Forelimb muscle (tissue), 1 donor: ENCODE measurements at places on chromosomes 7 and 10.

- DNase-seq = no peak
Measured at GRCh38 chr7:18040196-18040595, 12.6 kb upstream of the PRPS1L1 start.

DNA sequence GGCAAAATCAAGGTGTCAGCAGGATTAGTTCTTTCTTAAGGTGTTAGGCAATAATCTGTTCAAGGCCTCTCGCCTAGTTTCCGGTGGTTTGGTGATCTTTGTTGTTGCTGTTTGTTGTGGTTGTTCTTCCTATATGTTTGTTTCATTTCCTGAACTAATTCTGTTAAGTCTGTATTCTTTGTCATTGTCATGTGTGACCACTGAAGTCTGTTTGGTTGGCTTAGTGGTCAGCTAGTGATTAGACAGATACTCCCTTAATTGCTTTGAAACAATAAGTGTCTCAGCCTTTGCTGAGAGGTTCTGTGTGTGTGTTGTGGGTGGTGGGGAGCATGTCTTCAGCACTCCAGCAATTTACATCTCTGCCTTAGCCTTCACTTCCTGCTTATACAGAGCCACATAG, 46.0 kb downstream of the ABCC2 start:
- no peak for DNase-seq

- DNase-seq = no peak
Measured at GRCh38 chr7:2212906-2213305, 19.8 kb downstream of the MAD1L1 start.

DNA sequence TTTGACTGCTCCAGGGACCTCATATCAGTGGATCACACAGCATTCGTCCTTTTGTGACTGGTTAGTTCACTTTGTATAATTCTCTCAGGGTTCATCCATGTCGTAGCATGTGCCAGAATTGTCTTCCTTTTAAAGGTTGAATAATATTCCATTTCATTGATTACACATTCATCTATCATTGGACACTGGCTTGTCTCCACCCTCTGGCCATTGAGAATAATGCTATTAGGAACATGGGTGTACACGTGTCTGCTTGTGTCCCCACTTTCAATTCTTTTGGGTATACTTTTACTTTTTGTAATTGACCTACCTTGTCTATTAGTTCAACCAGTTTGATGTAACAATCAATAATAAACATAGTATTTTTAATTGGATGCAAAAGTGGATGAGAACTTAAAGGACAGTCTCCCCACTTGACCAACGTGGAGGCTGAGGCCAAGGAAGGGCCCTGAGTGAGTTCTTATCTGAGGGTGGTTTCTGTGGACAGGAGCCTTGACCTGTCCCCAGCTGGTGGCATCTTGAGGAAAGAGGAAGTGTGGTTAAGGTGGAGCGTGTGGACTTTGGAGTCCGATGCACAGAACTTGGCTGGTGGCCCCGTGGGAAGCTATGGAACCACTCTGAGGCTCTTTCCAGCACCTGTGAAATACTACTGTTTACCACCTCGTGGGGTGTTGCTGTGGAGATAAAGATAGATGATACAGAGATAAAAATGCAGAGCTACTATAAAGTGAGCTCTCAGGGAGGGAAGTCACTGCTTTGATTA, 16.6 kb downstream of the WDFY4 start:
- no peak for DNase-seq

DNA sequence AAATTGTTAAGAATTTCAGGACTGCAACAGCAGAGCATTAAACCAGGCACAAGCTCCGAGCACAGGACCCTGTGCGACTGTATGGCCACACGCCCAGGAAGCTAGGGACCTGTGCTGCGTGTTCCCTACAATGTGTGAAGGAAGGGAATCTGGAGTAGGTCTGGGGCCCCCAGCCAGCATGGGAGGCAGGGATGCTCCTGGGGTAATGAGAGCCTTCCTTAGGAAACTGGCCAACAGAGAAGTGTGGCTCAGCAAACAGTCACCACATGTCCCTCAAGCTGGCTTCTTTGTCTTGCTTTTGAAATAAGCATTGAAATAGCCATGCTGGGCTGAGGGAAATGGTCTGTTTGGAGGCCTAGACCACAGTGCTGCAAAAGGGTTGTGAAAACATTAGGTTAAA, 8.2 kb downstream of the BLNK start:
- DNase-seq = no peak

GRCh38 chr10:48550977-48551376, 53.9 kb downstream of the ARHGAP22 start:
- no peak for DNase-seq

DNA sequence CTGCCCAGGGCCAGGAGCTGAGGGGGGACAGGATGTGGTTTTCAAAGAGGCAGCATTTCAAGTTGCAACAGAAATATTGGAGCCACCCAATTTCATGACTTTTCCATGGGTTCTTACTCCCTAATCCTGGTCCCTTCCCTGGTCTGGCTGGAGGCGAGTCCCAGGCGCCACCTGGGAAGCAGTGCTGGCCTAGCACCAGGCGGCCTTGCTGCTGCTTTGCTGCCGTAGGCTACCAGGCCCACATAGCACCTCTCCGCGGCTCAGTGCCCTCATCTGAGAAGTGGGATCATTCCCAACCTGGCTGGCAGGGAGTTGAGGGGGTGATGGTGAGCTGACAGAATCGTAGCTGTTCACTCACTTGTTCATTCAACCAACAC, 33.7 kb downstream of the ZMIZ1 start:
- DNase-seq = no peak

GRCh38 chr7:87518735-87519134, 43.3 kb upstream of the ABCB4 start:
- DNase-seq = no peak

DNA sequence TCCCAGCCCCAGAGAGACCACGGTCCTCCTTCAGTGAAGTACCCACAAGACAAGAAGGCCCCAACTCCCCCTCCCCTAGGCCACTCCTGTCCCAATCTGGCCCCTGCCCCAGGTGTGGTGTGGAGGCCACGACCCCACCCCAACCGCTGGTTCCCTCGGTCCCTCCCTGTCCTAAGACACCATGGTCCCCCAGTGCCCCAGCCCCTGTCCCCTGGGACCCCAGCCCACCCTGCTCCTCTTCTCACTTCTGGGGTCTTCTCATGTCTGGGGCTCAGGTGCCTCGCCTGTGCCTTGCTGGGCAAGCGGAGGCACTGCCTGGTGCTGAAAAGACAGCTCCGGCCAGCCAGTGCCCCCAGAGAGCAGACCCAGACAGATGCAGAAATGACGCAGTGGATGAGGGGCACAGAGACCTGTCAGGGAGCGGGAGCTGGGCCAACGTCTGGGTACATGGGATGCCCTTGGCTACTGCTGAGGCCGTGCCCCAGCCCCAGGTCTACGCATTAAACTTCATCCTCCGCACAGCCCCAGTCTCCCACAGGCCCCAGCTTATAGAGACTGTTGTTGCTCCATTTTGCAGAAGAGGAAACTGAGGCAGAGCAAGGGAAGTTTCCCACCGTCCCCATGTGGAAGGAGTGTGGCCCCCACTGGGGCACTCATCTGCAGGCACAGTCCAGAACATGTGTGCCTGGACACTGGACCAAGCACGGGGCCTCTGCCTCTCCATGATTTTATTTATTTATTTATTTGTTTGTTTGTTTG, 14.8 kb downstream of the GRIFIN start:
- DNase-seq = no peak

- DNase-seq = no peak
Measured at GRCh38 chr10:117597216-117597615, 54.7 kb downstream of the EMX2 start.

DNA sequence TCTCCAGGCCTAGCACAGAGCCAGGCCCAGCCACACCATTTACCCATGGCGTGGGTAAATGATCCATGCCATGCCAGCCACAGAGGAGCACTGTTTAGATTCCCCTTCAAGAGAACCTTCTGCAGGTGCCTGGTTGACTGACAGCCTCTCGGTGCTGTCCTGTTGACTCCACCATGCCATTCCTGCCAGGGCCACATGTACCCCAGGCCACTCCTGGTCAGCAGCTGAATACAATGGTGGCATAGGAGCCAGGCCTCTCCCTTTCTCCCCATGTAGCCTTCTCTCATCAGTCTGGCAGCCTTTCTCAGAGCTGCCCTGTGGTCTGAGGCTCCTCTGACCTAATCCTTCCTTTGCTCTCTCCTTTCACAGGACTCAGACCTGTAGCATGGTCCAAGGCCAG, 39.2 kb upstream of the GPAM start:
- no peak for DNase-seq

DNA sequence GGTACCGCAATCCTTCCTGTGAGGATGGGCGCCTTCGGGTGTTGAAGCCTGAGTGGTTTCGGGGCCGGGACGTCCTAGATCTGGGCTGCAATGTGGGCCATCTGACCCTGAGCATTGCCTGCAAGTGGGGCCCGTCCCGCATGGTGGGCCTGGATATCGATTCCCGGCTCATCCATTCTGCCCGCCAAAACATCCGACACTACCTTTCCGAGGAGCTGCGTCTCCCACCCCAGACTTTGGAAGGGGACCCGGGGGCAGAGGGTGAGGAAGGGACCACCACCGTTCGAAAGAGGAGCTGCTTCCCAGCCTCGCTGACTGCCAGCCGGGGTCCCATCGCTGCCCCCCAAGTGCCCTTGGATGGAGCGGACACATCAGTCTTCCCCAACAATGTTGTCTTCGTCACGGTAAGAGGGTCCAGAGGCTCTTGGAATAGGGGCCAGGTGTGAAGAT, 1.7 kb downstream of the MEPCE start:
- no peak for DNase-seq

- no peak for DNase-seq
Measured at GRCh38 chr10:24904824-24905223, 47.6 kb downstream of the PRTFDC1 start.

DNA sequence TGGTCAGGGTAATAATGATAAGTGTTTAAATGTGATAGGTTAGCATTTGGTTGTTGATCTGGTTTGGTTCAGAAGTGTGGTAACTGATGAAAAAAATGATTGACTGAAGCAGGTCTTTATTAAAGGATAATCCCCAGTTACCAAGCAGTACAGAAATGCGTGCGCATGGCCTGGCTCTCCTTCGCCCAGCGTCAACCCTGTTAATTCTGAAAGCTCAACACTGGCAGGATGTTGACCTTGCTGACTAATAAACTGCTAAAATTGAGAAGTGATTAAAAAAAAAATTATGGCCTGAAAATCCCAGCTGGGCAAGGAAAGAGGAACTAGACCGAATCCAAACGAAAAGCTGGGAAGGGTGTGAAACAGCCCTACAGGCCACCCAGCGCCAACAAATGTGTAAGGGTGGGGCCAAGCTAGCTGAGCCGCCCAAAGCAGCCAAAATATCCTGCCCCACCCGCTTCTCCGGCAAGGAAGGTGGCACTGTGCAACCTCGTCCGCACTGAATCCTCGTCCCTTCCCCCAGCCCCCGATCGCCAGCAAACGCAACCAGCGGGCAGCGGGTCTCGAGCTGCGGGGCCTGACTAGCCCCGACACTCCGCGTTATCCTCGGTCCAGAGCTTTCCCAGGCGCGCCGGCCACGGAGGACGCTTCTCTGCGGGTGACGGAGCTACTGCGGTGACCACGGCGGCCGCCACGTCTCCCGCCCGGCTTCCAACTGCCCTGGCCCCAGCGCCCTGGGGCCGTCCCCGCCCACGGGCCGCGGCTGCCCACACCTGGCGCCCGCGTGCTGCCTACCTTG, 561 bp downstream of the SHTN1 start:
- no peak for DNase-seq

DNA sequence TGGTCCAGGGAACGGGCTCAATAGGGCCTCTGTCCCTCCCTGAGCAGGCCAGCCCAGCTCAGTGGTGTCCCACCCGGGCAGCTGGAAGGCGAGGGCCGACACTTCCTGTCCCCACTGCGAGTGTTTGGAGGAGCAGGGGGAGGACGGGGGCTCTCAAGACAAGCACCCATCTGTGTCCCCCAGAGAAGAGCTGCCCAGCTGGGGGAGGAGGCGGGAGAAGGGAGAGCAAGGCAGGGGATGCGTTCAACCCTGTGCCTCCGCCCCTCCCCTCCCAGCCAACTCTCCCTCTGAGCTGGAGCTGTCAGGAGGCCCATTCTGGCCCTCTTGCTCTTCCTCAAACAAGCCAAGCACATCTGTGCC, 35.7 kb downstream of the ZCCHC24 start:
- no peak for DNase-seq

DNA sequence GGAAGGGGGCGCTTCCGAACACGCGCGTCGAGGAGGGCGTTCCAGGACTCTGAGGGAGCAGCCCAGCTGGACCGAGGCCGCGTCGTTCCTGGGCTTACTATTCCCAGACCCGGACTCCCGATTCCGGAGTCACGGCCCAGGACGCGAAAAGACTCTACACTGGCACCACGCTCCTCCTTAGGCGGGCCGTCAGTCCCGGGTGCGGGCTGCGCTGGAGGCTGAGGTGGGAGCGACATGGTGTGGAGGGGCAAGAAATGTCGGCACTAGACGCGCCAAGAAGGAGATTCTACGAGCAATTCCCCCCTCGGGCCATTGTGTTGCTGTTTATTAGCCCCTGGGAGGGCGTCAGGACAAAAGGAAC, 584 bp upstream of the RUNDC3B start:
- no peak for DNase-seq

GRCh38 chr7:8817448-8818036, 384.1 kb downstream of the NXPH1 start:
- DNase-seq = no peak

DNA sequence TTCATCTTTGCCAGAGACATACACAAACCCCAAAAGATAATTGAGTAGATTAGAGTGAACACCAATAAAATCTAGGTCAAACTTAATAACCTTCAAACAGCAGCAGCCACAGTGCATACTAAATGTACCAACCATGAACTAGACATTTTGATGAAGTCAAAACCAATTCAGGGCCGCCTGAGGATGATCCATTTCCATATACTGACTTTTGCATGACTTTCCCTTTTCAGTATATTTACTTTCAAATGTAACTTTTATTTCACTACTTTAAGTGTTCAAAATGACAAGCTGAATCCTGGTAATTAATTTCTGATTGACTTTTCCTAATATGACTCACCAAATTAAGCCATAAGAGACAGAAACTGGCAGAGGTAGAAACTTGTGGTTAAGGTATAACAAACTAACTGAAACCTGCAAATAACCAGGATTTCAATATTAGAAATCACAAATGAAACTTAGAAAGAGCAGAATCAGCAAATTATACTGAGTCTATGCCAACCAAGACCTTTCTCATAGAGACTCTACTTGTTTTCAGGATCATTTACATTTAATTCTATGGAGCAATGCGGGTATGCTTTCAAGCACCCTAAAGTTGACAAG, 171.9 kb upstream of the LRRN3 start:
- DNase-seq = no peak

GRCh38 chr7:87267239-87267900, 47.8 kb upstream of the TMEM243 start:
- no peak for DNase-seq

DNA sequence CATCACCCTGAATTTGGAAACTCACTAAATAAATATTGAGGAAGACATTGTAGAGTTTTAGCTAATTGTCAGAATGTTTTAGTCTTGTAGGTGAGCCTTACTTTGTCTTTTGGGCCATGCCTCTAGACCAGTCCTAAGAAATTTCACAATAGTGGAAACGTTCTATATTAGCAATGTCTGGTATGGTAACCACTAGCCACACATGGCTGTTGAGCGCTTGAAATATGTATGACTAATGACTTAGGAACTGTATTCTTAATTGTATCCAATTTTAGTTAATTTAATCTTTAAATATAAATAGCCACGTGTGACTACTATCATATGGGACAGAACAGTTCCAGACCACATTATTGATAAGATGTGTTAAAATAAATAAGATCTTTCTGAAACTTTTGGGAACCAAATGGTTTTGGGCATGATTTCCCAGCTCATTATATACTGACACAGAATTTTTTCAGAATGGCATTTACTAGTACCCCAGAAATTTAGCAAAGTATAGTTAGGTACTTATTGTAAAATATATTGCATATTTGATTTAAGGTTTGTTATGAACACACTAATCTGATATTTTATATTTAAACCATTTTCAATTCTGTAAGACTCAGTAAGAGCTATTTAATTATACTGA, 95.0 kb downstream of the VPS50 start:
- DNase-seq = no peak

- no peak for DNase-seq
Measured at GRCh38 chr10:12625393-12626023, 276.2 kb downstream of the CAMK1D start.
